ENCODE measurements at places on chromosomes 7 and 10.

DNA sequence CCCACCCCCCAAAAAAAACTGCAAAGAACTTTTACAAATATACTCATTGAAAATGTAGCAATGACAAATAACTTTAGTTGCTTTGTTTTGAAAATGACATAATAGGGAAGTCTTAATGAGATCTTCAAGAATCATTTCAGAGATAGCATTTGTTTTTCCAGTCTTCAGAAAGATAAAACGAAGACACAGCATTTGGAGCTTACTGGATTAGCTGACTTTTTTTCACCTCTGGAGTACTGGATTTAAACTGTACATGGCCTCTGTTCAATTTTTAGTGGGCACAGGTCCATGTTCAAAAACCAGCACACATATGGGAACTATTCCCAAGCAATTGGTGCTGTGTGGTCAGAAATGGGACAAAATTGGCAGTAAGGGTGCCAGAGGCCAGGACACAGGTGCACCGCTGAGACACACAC lies 3.9 kb downstream of the RAB11FIP2 start:
- DNase-seq: no peak

- no peak for DNase-seq
These were observed 63.2 kb downstream of the DGKB start for GRCh38 chr7:14839307-14839706.

GRCh38 chr10:79112881-79113431 lies 44.2 kb downstream of the ZMIZ1 start:
- DNase-seq: no peak

DNA sequence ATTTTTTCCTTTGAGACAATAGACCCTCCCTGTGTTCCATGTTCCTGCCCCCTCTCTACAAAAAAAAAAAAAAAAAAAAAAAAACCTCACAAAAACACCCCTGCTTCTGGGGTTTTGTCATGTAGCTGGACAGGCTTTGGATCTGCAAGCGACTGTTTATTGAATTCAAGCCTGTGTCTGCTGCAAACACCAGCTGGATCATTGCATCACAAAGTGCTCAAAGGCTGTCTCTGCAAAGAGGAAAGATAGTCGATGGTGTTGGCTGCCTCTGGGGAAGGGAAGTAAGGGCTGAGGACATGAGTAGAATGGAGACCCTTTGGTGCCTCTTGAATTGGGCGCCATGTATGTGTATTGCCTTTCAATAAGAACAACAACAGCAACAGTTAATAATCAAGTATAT lies 471.2 kb downstream of the PLXNA4 start:
- DNase-seq: no peak

GRCh38 chr7:158682456-158682855 lies 22.1 kb downstream of the NCAPG2 start:
- no peak for DNase-seq

GRCh38 chr7:132134814-132135445 lies 441.3 kb downstream of the PLXNA4 start:
- DNase-seq: no peak

DNA sequence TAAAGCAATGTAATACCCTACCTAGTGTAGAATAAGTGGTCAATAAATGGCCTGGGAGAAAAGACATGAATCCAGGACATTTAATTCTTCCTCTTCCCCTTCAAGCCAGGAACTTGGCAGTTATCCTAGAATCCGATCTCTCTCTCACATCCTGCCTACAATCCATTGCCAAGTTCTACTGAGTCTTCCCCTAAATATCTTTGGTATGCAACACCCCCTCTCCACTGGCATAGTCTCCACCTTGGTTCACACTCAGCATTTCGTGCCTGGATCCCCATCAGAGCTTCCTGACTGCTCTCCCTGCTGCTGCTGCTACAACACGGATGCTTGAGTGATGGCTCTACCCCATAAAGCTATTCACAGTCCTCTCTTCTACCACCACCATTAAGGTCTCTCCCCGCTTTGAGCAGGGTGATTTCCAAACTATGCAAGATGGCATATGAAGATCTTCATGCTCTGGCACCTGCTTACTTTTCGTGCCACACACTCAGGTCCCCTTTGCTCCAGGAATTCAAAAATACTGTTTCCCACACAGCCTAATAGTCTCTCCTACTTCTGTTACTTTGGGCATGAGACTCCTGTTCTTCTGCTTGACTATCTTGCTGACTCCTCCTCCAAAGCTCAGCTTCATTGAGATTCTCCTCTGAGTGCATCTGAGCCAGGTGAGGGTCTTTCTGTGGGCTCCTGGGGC lies 4.8 kb downstream of the ANK3 start:
- no peak for DNase-seq

GRCh38 chr10:100614429-100615095 lies 78.8 kb downstream of the HIF1AN start:
- no peak for DNase-seq

DNA sequence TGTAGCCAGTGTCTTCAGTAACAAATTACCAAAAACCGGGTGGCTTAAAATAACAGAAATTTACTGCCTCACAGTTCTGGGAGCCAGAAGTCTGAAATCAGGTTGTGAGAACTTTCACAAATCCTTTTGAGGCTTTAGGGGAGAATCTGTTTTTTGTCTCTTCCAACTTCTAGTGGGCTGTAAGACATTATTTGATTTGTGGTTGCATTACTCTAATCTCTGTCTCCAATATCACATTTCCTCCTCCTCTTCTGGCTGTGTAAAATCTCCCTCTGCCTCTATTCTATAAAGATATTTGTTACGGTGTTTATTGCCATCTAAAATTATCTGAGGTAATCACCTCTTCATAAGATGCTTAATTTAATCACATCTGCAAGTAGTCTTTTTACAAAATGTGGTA lies 1039.6 kb upstream of the LRRN3 start:
- no peak for DNase-seq

All from NCI-H146 (cell line).